ENCODE measurements at places on chromosomes 7 and 10. TPM values are rescaled to one million over a fixed set of nuclear protein-coding genes. Genes with fewer than 3 reads are reported as not detected.
A peak's percentile ranks its signal among the peaks of the same experiment; 100 is the strongest.

Gene RPA3
- total RNA-seq = 48.5 TPM

Gene CRYGN
- not detected for total RNA-seq

Gene HPSE2
- total RNA-seq = not detected

Gene SOSTDC1
- total RNA-seq = 0.25 TPM

Gene TCAF2
- total RNA-seq = 2.2 TPM

DNA sequence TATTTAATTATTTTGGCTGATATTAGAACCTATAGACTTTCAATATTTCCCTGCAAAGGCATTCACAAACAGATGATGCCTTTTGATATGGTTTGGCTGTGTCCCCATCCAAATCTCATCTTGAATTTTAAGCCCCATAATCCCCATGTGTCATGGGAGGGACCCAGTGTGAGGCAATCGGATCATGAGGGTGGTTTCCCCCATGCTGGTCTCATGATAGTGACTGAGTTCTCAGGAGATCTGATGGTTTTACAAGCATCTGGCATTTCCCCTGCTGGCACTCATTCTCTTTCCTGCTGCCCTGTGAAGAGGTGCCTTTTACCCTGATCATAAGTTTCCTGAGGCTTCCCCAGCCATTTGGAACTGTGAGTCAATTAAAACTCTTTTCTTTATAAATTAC, 9.3 kb upstream of the PNLIPRP3 start:
- no peak overlapping the region for H3K4me3 ChIP-seq
- H3K36me3 ChIP-seq = no peaks in the 10 kb centered on the region
- no peak for DNase-seq

GRCh38 chr7:69893906-69894305, 295.6 kb downstream of the AUTS2 start:
- no peak for DNase-seq
- no peaks in the 10 kb centered on the region for H3K27me3 ChIP-seq
- no peak overlapping the region for H3K4me3 ChIP-seq
- H3K27ac ChIP-seq = no peak overlapping the region
- no peaks in the 10 kb centered on the region for H3K36me3 ChIP-seq
- H3K4me1 ChIP-seq = no peaks in the 10 kb centered on the region

- no peaks in the 10 kb centered on the region for H3K36me3 ChIP-seq
- peak overlapping the region; percentile 73 for H3K27ac ChIP-seq
Observed at GRCh38 chr10:96606946-96607345, 20.1 kb upstream of the TM9SF3 start.

- H3K4me1 ChIP-seq = peaks cover 7% of the 10 kb centered on the region
- H3K4me3 ChIP-seq = no peak overlapping the region
- no peaks in the 10 kb centered on the region for H3K36me3 ChIP-seq
- no peak for DNase-seq
- H3K27ac ChIP-seq = no peak overlapping the region
Observed at GRCh38 chr7:37336259-37336658, 112.4 kb downstream of the ELMO1 start.

GRCh38 chr10:98510412-98510995, 63.8 kb upstream of the HPS1 start:
- H3K4me3 ChIP-seq = no peak overlapping the region
- no peaks in the 10 kb centered on the region for H3K27me3 ChIP-seq
- H3K36me3 ChIP-seq = no peaks in the 10 kb centered on the region
- DNase-seq = no peak

DNA sequence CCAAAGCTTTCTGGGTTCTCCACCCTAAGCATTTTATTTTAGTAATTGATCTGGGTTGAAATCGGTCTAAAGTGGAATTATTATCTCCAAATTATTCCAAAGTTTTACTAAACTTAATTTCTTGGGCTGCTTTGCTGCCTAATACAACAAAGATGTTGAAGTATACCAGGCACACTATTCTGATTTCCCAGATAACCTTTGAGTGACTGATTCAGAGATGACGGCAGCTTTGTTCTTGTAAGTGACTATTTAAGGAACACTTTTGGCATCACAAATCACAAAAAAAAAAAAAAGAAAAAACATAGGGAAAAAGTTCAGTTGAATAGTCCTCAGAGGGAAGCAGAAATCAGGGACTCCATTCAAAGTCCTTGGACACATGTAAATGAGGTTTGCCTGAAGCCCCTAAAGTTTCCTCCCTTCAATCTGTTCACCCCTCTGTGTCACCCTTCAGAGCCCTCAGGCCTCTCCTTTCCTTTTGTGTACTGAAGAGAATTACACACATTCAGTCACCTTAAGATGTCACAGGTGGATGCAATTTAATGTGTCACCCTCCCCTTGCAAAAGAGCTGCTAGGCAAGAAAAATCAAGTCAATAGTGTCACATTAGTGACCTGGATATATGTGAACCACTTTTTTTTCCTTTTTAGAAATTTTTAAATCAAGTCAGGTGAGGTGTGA, 81.5 kb downstream of the RTKN2 start:
- no peaks in the 10 kb centered on the region for H3K27me3 ChIP-seq
- H3K27ac ChIP-seq = no peak overlapping the region
- H3K4me1 ChIP-seq = no peaks in the 10 kb centered on the region
- H3K4me3 ChIP-seq = no peak overlapping the region
- no peaks in the 10 kb centered on the region for H3K36me3 ChIP-seq

GRCh38 chr7:73433924-73434700, 534 bp downstream of the FZD9 start:
- H3K4me1 ChIP-seq = peaks cover 31% of the 10 kb centered on the region
- H3K27ac ChIP-seq = no peak overlapping the region
- no peak for DNase-seq
- peaks cover 9% of the 10 kb centered on the region for H3K36me3 ChIP-seq
- H3K4me3 ChIP-seq = peak overlapping the region; percentile 50

GRCh38 chr10:103491729-103492364, 1.7 kb upstream of the NEURL1 start:
- DNase-seq = peak; percentile 58
- peaks cover 22% of the 10 kb centered on the region for H3K4me1 ChIP-seq
- peaks cover 47% of the 10 kb centered on the region for H3K27me3 ChIP-seq
- no peaks in the 10 kb centered on the region for H3K36me3 ChIP-seq

GRCh38 chr7:102967798-102968197, 55.0 kb downstream of the LRRC17 start:
- no peaks in the 10 kb centered on the region for H3K27me3 ChIP-seq
- H3K4me1 ChIP-seq = no peaks in the 10 kb centered on the region
- H3K27ac ChIP-seq = no peak overlapping the region
- DNase-seq = no peak
- H3K4me3 ChIP-seq = no peak overlapping the region

GRCh38 chr7:137816696-137817320, 30.0 kb downstream of the DGKI start:
- H3K36me3 ChIP-seq = no peaks in the 10 kb centered on the region
- H3K4me1 ChIP-seq = peaks cover 5% of the 10 kb centered on the region
- no peak overlapping the region for H3K4me3 ChIP-seq
- no peaks in the 10 kb centered on the region for H3K27me3 ChIP-seq

- H3K27ac ChIP-seq = no peak overlapping the region
- no peak for DNase-seq
- H3K27me3 ChIP-seq = no peaks in the 10 kb centered on the region
- H3K36me3 ChIP-seq = no peaks in the 10 kb centered on the region
- no peaks in the 10 kb centered on the region for H3K4me1 ChIP-seq
Observed at GRCh38 chr10:98696516-98696915, 249.8 kb upstream of the HPS1 start.

DNA sequence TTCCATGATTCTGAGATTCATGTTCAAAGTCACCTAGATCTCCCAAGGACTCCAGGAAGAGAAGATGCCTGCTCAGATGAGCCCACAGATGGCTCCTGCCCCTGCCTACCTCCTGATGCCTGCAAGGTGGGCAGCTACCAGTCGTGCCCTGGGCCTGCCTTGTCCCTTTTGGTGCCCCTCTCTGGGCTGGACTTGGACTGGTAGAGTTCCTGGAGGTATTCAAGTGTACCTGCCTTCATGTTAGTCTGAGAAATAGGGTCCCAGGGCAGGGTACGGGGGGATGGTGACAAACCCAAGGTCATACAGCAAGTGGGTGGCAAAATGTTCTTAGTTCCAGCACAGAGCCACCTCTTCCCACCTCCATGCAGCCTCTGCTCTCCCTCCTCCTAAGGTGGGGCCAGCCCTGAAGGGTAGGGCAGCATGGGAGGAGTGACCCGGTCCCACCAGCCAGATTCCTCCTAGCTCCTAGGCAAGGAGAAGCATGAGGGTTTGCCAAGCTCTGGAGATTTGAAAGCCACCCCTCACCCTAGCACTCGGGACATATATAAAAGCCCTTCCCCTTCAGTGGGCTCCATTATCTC, 80.8 kb upstream of the UNC5B start:
- no peak overlapping the region for H3K4me3 ChIP-seq
- no peaks in the 10 kb centered on the region for H3K4me1 ChIP-seq
- H3K27ac ChIP-seq = no peak overlapping the region

- no peak overlapping the region for H3K4me3 ChIP-seq
- DNase-seq = no peak
- no peak overlapping the region for H3K27ac ChIP-seq
- H3K27me3 ChIP-seq = no peaks in the 10 kb centered on the region
- H3K36me3 ChIP-seq = no peaks in the 10 kb centered on the region
Observed at GRCh38 chr10:44395396-44395795, 10.5 kb upstream of the CXCL12 start.

DNA sequence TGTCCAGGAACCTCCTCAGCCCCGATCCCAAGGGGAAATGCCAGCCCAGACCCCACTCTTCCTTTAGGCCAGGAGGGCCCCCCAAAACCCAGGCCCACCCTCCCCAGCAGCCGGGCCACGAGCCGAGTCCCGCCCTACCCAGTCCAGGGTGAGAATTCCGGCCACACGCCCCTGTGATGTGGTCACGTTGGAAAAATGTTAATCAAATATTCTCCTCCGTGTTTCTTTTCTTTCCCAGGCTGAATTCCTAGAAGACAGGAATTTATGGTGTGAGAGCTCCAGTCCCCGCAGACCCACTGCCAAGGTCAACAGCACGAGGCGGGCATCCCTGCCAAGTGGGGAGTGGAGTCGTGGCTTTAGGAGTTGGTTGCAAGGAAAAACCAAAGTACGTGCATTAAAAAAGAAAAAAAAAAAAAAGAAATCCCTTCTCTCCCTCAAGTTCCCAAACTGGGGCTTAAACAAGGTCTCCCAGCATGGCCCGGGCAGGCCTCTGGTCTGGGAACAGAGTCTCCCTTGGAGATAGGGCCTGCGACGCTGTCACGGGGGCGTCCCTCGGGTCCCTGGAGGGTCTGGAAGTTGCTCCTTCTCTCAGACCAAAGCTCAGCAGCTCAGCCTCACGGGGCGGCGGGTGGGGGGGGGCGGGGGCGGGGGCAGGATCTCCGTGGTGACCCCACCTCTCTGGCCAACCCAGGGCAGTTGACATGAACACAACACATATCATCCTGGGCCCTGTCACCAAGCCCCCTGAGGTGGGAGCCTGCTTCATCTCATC, 28.1 kb upstream of the ELN start:
- no peaks in the 10 kb centered on the region for H3K36me3 ChIP-seq
- no peak overlapping the region for H3K4me3 ChIP-seq
- peak; percentile 71 for DNase-seq
- no peaks in the 10 kb centered on the region for H3K27me3 ChIP-seq
- H3K4me1 ChIP-seq = peaks cover 49% of the 10 kb centered on the region
- H3K27ac ChIP-seq = no peak overlapping the region

GRCh38 chr10:110915035-110915434, 3.9 kb downstream of the BBIP1 start:
- no peak for DNase-seq
- H3K36me3 ChIP-seq = peaks cover 6% of the 10 kb centered on the region
- no peak overlapping the region for H3K4me3 ChIP-seq
- H3K27ac ChIP-seq = no peak overlapping the region
- H3K27me3 ChIP-seq = no peaks in the 10 kb centered on the region
- H3K4me1 ChIP-seq = peaks cover 44% of the 10 kb centered on the region

Data from SJSA1 (cell line).